ENCODE measurements at places on chromosomes 1 and 21.

DNA sequence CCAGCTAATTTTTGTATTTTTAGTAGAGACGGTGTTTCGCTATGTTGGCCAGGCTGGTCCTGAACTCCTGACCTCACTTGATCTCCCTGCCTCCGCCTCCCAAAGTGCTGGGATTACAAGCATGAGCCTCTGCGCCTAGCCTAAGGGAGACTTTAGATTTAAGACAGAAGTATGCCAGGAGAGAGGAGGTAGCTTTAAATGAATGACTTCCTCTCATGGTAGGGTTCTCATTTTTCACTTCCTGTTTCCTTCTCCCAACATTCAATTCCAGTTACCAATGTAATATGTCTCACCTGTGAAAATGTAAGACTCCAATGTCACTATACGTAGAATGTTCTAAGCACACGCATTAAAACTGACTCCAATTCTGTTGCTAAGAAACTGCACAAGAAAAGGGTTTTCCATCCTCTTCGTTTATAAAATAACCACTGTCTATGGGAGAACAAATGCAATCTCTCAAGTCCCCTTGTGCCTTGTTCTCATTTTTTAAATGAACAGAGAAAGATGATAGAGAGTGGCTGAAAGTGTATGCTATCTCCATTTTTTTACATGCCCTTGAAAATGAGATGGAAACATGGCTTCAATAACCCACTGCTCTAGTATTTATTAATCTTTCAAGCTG lies 140.0 kb downstream of the SLC45A1 start:
- DNase-seq, result no peak

GRCh38 chr1:244349103-244349531 lies 102.6 kb downstream of the ADSS2 start:
- DNase-seq, result no peak

DNA sequence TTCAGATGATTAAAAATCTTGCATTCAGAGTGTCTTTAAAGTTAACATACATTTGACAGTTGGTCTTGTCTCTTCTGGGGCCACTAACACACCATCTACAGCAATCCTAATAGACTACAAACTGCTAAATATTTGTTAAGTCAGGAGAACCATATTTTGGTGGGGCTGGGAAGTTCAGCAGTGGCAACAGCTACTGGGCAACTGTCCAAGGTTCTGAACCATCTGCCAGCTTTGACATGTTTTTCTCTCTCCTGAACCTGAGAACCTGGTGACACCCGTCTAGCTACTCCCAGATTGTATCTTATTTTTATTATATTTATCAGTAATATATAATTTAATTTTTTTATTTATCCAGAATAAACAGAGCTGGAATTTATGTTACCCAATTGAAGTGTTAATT lies 199.0 kb upstream of the DPYD start:
- DNase-seq, result no peak

DNA sequence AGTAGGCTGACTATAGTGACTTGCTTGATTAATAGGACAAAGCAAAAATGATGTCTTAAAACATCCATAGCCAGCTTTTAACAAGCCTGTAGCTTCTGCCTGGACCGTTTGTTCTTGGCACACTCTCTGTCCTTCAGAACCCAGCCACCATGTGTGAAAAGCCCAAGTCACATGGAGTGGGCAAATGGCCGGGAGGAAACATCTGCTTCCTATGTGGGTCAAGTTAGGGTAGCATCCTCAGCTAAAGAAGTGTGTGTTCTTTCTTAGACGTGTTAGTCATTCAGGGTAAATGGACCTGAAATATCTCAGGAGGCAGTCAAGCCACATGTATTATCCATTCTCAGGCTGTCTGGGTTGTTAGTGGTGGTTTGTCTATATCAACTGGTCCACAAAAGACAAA lies 23.4 kb downstream of the RD3 start:
- no peak for DNase-seq

DNA sequence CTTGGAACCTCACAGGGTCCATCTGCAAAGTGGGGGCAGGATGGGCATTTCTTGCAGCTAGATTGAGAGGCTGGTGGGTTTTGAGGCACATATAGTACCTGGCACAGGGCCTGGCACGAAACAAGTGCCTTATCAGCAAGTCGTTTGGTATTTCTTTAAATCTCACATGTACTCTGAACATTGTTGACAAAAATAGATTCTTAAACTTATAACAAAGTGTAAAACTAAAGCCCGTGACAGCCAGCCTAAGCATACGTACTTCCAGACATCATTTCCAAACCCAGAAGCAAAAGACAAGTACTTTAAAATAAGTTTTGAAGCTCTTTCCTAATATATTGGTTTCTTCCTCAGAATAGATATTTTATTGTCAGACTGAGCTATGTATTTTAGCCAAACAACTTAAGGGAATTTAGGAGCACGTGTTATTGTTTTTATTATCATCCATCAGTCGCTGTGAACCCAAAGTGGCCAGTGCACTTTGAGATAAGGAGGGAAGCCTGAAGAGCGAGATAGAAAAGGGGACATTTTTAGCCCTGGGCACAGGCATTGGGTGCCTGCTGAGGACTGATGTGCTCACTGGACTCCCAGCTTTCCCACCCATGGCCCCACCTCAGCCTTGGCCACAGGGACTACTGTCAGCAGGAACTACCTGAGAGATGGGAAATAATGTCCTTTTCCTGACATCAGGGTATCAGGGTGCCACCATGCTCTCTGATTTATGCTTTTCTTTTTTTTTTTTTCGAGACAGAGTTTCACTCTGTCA lies 3.0 kb downstream of the FBLIM1 start:
- DNase-seq, result no peak
